ENCODE measurements at places on chromosomes 6 and 20. TPM values are rescaled to one million over a fixed set of nuclear protein-coding genes. Genes with fewer than 3 reads are reported as not detected.
A peak's percentile ranks its signal among the peaks of the same experiment; 100 is the strongest.

Gene HLA-DQB1
- polyA plus RNA-seq: 1.7 TPM

Gene SUMO4
- polyA plus RNA-seq: 0.40 TPM

Gene CCN2
- 29.8 TPM for polyA plus RNA-seq

Gene COL9A1
- polyA plus RNA-seq: 11.1 TPM

Gene NMBR
- 0.36 TPM for polyA plus RNA-seq

Gene TREM2
- polyA plus RNA-seq: 0.29 TPM

Gene PACRG
- polyA plus RNA-seq: 1.2 TPM

Gene SCRT2
- not detected for polyA plus RNA-seq

Gene RSPO3
- 15.3 TPM for polyA plus RNA-seq

Gene PREX1
- 24.2 TPM for polyA plus RNA-seq

Gene C20orf204
- polyA plus RNA-seq: 0.91 TPM

DNA sequence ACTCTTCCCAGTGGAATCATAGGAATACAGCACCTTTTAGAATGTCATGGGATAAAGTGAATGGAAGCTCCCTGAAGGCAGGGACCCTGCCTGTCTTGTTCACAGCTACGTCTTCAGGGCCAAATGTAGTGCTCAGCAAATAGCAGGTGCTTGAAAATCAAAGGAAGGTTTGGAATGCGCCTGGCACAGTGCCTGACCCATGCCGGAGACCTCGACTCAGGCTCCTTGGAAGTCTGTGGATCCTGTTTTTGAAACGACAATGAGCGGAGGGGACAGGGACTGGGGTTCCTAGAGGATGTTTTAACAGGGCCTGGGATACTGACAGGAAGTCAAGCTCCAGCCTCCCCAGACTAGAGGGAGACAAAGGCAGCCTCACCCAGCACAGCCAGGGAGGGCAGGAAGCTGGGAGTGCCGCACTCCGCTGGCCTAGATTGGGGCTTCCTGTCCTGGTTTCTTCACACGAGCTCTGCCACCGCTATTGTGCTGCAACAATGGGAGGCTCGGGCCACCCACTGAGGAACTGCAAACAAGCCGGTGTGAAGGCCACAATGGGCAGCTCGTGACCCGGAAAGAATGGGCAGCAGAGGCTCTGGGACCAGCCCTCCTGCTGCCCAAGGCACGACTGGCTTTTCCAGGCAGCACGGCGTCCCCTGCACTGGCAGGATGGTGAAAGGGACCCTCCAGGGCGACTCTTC, 76.7 kb downstream of the PREX1 start:
- peak; percentile 47 for DNase-seq

GRCh38 chr6:71289039-71289801, 609 bp downstream of the OGFRL1 start:
- DNase-seq: peak; percentile 34

- DNase-seq: no peak
Observed at GRCh38 chr20:9027626-9028025, 41.3 kb upstream of the PLCB4 start.

- DNase-seq: no peak
Observed at GRCh38 chr20:47501116-47501481, 588 bp upstream of the NCOA3 start.

DNA sequence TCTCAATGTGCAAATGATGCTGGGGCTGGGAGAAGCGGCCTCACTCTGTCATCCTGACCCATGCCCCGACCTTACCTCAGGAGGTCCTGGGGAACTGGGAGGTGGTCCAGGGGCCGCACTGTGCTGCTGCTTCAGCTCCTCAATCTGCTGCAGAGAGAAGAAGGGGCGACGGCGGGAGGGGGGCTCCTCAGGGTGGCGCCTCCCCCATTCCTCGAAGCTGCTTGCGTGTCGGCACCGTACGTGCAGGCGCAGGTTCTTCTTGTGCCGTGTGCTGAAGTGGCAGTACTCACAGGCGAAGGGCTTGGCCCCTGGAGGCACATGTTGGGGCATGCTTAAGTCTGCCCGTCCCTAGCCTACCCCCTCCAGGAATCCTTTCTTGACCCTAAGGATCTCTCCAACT, 12.9 kb downstream of the ZNF335 start:
- DNase-seq: no peak

DNA sequence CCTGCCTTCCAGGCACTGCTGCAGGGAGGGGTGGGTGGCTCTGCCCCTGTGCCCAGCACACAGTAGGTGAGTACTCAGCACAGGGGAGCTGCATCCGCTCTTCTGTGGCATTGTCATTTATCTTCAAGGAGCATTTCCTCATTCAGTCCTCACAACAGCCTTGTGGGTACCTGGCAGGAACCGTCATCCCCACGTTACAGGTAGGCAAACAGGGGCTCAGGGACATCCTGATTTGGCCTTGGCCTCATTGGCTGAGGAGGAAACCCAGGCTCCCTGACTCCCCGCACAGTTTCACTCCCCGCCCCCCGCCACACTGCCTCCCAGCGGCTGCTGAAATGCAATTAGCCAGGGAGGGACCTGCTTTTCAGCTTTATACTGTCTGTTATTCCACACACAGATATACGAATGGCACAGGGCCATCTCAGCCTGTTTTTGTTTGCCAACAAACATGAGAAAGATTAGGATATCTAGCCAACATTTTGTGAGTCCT, 24.2 kb upstream of the PNPLA1 start:
- DNase-seq: peak; percentile 43

- DNase-seq: no peak
Observed at GRCh38 chr6:38021029-38021428, 201.5 kb downstream of the ZFAND3 start.

- DNase-seq: no peak
Observed at GRCh38 chr6:130412556-130413290, 46.9 kb downstream of the TMEM200A start.

DNA sequence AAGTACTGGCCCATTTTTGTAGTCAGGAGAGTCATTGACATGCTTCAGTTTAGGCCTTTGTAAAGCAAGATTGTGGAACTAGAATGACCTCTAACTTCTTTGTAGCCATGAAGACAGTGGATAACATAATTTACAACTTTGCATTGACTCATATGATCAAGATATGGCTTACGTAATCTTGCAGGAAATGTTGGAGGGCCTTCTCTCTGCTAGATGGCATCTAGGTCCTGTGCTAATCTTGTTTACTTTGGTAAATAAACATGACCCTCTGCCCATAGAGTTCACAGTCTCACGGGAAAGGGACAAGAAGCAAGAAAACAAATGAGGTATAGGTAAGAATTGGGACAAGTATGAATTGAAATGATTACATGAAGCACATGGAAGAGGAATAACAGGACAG, 355.2 kb upstream of the ARID1B start:
- no peak for DNase-seq

GRCh38 chr6:43858161-43859153, 88.4 kb downstream of the VEGFA start:
- DNase-seq: no peak

DNA sequence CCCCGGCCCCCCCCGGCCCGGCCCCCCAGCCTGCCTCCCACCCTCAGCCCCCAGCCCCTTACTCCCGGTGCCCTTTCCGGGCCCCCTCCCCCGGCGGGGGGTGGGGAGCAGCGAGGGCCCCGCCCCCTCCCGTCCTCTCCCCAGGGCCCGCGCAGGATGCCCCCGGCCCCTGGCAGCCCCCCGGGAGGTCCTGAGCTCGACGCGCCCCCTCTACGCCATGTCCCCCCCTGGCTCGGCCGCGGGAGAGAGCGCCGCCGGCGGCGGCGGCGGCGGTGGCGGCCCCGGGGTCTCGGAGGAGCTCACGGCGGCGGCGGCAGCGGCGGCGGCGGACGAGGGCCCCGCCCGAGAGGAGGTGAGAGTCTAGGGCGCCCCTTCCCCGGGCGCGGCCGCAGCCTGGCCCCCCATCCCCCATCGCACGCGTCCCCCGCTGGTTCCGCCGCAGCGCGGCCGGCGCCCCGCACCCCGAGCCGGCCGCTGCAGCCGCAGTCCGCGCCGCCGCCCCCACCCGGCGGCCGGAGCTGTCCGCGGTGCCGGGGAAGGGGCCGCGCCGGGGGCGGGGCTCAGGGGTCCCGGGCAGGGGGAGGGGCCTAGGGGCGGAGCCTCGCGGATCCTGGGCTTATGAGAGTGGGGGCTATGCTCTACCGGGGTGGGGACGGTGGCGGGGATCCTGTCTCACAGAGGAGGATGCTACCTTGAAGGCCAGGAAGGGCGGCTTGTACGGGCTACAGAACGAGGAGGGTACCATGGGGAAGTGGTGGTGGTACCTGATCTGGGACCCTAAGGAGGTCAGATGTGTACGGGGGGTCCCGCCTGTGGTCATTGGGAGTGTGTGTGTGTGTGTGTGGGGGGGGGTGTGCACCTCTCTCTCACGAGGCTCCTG, 516 bp downstream of the TMEM151B start:
- DNase-seq: no peak

DNA sequence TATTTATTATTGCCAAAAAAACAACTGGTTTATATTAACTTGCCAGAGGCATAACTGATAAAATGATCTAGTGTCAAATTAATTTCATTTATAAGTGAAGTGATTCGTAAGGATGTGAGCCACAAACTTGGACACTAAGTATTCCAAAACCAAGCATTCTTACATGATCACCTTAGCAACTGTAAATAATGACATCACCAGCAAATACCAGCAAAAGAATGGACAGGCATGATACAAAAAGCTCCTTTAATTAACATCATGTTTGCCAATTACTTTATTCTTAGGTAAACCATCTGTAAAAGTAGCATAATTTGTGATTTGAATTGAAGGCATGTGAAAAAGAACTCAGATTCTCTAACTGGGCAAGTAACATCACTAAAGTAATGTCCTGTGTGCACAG, 17.2 kb upstream of the FNDC1 start:
- peak; percentile 80 for DNase-seq

DNA sequence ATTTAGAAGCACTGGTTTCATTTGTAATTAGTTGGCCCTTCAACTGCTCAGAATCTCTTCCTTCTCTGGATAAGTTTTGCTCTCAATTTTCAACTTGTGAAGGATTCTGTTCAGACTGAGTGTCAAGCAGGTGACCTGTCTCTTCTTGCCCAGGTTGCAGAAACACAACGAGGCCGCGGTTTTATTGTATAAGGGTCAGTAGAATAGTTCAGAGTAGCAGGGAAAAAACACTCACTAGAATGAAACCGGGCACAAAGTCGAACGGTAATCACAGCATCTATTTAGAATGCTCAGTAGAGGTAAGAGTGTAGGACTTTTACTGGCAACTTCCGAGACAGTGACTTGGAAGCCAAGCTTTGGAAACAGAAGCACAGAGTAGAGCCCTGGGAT, 17.9 kb upstream of the GFOD1 start:
- DNase-seq: no peak

- no peak for DNase-seq
Observed at GRCh38 chr20:818001-818664, 15.4 kb upstream of the FAM110A start.

- no peak for DNase-seq
Observed at GRCh38 chr6:111875741-111876140, 2.5 kb upstream of the FYN start.
